ENCODE measurements at places on chromosomes 3 and 15.

DNA sequence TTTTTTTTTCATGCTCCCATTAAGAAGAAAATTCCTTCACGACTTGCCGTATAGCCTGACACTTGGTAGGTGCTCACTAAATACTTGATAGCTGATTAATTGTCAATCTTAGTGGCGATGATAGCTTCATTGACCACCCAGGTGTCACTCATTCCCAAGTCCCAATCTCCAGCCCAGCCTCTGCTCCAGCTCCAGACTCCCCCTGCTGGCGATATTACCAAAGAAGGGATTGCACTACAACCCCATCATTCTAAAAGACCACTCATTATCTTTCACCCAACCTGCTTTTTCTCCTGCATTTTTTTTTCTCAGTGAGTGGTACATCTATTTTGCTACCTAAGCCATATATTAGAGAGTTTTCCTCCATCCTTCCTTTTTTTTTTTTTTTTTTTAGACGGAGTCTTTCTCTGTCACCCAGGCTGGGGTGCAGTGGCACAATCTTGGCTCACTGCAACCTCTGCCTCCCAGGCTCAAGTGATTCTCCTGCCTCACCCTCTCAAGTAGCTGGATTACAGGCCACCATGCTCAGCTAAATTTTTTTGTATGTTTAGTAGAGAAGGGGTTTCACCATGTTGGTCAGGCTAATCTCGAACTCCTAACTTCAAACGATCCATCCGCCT lies 19.5 kb upstream of the COMMD2 start:
- DNase-seq = no peak

GRCh38 chr15:22918056-22918455 lies 62.1 kb downstream of the CYFIP1 start:
- no peak for DNase-seq

DNA sequence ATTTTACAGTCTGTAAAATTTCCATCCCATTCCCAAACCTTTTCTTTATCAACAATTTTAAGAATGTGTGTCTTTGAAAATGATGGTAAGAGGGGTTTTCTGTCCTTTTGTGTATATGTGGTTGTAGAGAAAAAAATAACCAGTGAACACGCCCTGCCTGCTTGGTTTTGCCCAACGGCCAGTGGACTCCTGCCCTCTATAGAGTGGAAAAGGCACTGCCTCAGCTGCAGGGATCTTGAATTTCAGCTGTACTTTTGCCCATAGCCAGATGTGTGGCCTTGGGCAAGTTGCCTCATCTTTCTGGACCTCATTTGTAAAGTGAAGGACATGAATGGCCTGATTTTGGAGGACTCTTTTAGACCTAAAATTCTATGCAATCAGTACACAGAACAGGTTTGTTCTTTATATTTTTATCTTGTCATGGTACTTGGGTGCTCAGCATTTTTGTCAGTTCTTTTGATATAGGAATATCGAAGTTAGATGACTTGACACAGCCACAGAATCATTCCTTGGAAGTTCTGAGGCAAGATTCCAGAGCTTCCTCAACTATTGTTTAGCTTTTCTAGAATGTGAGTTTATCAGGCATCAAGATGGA lies 81.0 kb downstream of the CLDN11 start:
- no peak for DNase-seq

GRCh38 chr3:89184151-89184995 lies 77.0 kb downstream of the EPHA3 start:
- DNase-seq = no peak

DNA sequence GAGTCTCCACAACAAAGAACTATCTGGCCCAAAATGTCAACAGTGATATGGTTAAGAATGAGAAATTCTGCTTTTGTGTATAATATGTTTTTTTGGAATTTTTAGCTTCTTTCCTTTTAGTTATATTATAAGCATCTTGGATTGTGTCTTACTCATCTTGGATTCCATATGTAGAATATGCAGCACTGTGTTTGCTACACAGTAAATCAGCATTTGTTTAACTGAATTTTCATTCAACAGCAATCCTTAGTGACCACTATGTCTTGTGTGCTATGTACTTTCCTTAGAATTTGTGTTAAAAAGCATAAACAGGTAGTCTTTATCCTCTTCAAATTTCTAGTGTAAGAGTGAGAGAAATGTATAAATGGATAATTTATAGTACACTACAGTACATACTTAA lies 18.2 kb upstream of the TMEM207 start:
- no peak for DNase-seq

- DNase-seq = no peak
These were observed 8.8 kb upstream of the GOLGA8J start for GRCh38 chr15:30073915-30074314.

GRCh38 chr3:71232175-71232679 lies 351.3 kb downstream of the FOXP1 start:
- no peak for DNase-seq

DNA sequence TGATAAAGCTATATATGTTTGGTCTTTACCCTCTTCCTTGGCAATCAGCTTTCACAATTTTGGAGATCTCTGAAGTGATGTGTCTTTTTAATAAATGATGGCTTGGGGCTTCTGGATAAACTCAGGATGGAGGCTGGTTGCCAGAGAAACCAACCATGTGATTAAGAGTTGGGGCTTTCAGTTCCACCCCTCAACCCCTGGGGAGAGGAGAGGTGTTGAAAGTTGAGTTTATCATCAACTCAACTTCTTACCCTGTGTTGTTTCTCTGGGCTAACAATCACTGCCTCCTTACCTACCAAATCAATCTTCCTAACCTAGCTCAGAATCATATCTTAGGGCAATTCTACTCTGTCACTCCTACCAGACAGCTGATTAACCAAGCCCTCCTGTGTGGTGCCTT lies 735.8 kb downstream of the ZPLD1 start:
- DNase-seq = no peak

DNA sequence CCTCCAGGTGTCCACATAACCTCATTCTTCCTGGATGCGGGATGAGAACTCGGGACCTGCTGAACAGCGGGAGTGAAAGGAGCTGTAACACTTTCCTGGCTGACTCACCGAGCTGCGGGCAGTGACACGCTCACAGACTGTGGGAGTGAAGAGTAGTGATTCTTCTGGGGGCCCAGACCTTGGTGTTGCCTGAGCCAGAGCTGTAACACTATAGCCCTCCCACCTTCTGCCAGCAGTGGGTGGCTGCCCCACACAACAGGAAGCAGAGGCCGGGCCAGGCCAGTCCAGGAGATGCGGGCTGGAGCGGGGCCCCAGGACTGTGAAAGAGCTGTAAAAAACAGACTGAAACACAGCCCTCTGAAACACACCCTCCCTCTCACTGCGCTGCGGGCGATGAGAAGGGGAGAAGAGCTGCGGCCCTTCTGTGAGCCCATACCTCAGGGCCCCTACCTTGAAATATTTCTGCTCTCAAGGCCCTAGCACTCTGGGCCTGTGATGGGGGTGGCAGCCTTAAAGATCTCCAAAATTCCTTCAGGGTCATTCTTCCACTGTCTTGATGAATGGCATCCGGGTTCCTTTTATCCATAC lies 464.0 kb upstream of the CCDC54 start:
- DNase-seq = no peak

DNA sequence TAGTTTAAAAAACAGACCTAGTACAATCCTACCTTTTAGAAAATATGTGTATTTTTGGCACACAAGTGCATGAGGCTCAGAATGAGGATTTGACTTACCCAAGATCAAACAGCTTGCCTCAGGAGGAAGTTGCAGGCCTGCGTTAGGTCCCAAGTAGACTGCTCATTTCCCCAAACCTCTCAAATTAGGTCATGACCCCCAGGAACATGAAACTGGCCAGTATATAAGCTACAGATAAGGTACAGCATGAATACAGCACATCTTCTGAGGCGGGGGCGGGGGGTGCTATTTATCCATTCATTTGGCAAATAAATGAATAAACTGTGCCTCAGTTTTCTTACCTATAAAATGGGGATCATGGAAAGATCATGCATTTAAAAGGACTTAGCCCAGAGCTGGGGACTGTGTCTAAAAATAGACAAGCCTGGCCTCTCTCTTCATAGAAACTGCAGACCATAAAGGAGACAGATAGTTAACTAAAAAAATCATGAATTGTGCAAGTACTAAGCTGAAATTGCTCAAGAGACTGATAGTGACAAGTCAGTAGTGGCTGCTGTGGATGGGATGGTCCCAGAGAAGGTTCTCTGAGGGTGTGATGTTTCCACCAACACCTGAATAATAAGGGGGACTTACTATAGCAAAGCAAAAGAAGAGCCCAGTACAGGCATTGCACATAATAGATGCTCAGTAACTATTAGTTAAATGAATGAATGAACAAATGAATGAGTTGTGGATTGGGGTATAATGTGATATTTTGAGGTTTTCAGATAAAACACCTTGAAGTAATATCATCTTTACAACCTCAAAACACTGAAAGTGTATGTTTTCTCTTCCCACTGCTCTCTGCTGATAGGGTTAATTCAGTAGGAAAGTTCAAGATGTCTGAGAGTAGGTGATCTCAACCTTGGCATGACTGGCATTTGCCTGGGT lies 258.5 kb upstream of the PROK2 start:
- DNase-seq = no peak

DNA sequence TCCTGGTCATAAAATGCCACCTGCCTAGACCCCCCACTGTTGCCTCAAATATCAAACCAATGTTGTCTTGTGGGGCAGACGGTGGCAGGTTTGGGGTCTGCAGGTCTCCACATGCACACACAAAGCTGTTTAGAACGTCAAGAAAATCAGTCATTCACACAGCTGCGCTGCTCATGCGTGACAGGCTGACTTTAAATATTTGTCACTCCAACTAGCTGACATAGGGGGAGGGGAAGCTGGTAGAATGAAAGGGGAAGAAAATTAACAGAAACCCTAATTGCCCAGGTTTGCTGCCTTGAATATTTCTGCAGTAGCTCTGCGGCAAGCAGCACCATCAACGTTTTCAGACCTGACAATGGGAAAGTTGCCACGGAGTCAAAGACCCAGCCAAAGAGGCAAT lies 201.8 kb downstream of the ABHD5 start:
- no peak for DNase-seq

GRCh38 chr15:47541562-47541961 lies 175.7 kb upstream of the SEMA6D start:
- no peak for DNase-seq

- no peak for DNase-seq
These were observed 195.1 kb downstream of the DTWD1 start for GRCh38 chr15:49815950-49816349.
